ENCODE measurements at places on chromosomes 6 and 20.

GRCh38 chr6:57262488-57262887, 40.4 kb upstream of the RAB23 start:
- peak; percentile 34 for DNase-seq

GRCh38 chr20:53040693-53041589, 68.8 kb downstream of the TSHZ2 start:
- peak; percentile 16 for DNase-seq

DNA sequence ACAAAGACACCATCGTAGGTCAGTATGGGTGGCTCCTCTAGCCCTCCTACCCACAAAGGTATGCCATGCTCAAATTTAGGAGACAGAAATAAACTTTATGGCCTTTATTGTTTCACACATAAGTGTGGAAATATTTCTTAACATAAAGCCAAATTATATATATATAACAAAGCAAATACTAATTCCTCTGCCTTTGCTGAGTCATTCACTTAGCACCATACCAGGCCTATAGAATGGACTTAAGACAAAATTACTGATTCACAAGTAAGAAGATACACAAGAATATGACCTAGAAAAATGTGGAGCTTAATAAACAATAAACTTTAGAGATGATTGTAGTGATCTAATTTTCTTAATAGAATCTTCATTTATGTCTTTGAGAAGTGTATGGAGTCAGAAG, 5.2 kb downstream of the FRK start:
- DNase-seq = no peak

GRCh38 chr6:37665304-37665703, 32.4 kb downstream of the MDGA1 start:
- no peak for DNase-seq
